ENCODE measurements at places on chromosomes 16 and 17. TPM values are rescaled to one million over a fixed set of nuclear protein-coding genes. Genes with fewer than 3 reads are reported as not detected.
A peak's percentile ranks its signal among the peaks of the same experiment; 100 is the strongest.

DNA sequence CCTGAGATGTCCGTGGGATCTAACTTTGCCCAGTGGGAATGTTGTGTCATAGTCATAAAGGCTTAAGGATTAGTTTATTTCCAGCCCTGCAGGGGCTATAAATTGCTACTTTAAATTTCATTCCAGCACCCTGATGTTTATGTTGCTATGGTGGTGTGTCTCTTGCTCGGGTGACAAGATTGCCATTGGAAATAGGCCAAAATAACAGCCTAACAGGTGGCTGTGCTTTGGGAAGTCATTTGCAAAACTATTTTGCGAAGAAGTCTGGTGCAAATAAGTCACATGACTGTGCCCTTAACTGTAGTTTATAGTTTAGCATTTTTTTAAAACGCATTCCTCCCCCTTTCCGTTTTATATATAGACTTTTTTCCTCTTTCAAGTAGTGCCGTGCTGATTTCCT lies 23.1 kb downstream of the PITPNC1 start:
- peak; percentile 25 for DNase-seq

DNA sequence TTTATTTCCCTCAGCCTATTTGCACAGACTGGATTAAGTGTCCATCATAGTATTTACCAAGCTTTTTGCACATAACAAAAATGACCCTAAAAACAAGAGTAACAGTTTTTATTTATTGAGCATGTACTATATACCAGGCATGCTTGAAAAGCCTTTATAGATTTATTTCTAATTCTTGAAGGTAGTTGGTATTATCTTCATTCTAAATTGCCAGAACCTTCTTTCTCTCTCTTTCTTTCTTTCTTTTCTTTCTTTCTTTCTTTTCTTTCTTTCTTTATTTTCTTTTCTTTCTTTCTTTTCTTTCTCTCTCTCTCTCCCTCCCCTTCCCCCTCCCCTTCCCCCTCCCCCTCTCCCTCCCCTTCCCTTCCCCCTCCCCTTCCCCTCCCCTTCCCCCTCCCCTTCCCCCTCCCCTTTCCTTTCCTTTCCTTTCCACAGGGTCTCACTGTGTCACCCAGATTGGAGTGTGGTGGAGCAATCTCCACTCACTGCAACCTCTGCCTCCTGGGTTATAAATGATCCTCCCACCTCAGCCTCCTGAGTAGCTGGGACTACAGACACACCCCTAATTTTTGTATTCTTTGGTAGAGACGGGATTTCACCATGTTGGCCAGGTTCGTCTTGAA lies 310.9 kb upstream of the RBFOX1 start:
- no peak for DNase-seq

- DNase-seq, result no peak
These were observed 224.1 kb upstream of the TBX2 start for GRCh38 chr17:61175298-61176142.

- DNase-seq, result no peak
These were observed 91.3 kb downstream of the TBC1D16 start for GRCh38 chr17:79944251-79944812.

DNA sequence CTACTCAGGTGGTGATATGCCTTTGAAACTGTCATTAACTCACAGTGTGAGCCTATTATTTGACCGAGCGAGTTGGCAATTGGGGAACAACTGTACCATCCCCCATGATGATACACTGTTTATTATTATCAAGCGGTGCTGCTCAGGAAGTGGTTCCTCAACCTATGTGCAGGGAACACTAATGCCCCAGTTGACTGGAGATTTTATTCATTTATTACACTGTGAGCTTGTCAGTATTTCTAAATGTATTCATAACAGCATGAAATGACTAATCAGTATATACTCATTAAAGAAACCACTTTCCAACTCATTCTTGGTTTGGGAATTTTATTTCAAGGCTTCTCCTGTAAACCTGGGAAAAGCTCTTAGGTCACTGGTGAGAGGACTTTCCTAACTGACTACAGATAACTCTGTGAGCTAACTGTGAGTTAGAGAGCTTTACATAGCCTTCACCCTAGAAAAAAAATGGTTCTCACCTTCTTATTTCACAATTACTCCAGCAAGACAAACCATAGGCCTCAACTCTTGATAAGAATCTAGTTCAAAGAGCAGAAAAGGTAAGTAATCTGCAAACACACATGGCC lies 42.4 kb downstream of the NXPH3 start:
- no peak for DNase-seq

DNA sequence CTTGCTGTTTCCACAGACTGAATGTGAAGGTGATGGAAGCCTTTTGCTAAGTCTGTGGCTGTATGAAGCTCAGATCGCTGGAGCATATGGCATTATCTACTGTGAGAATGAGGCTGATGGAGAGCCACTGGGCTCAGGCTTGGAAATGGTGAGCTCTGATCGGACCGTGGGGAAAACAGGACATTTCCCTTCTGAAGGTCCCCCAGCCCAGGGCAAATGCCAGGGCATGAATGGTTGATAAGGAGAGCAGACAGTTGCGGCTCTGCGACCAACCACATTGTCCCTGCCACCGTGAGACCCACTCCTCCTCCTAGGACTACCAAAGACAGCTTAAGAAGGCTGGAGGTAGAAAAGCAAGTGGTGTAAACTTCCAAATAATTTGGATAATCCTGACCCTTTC lies 4.7 kb upstream of the CUEDC1 start:
- no peak for DNase-seq

DNA sequence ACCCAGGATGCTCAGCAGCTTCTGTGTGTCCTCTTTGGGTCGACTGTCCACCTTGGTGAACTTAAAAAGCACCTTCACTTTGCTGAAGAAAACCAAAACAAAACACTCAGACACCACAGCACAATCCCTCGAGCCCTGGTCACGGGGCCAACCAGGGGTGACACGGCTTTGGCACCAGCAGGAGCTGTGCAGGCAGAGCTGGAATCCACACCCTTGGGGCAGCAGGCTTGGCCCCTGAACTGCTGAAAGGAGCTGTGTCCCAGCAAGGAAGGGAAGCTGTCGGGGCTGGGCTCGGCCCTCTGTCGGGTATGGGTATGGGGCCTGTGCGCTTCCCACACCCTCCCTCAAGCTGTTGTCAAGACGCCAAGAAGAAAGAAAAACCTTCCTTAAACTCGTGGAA lies 7.6 kb upstream of the PLD6 start:
- no peak for DNase-seq

- peak; percentile 29 for DNase-seq
These were observed 5.8 kb upstream of the RSL1D1 start for GRCh38 chr16:11857161-11857560.

DNA sequence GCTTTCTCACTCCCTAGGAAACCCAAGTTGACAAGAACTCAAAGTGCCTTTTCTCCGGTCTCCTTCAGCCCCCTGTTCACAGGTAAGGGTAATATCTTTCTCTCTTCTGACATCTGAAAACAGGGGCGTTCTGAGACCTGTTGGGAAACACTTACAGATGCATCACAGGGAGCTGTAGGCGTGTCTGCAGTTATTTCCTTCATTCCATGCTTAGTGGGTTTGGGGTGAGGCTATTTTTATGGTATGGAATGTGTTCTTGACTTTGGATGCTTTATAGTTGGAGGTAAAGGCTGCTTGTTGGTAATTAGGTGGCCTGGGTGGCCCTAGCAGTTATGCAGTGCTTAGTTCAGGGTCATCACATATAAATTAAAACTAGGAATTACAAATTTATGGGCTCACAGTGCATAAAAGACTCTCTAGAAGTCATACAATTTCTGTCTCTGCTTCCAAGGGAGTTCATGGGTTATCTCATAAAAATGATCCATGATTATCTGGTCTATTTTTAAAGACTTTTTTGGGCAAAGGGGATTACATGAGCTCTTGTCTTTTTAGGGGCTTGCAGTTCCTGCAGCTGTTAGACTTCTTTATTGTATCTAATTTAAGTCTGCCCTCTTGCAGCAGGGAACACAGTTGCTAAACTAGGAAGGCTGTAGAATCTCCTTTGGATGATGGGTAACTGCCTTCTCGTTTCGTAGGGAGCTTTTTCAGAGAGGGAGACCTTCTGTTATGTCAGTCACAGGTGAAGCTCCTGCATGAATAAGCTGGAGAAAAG lies 10.2 kb downstream of the SOCS7 start:
- DNase-seq, result no peak

DNA sequence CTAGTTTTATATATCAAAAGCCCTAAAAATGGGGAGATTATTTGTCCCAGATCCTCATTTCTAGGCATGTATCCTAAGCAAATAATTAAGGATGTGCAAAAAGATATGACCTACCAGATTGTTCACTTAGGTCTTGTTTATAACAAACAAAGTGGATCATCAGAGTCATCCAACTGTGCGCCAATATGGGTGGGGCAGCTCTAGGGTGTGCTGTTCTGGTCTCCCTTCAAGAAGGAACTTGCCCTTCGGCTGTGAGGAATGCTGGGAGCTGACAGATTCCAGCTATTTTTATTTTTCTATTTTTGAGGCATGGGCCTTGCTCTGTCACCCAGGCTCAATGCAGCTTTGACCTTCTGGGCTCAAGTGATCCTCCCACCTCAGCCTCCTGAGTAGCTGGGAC lies 13.8 kb downstream of the CHP2 start:
- DNase-seq, result no peak

- DNase-seq, result no peak
These were observed 1.8 kb upstream of the CBFA2T3 start for GRCh38 chr16:88978608-88979346.

GRCh38 chr17:49015179-49015923 lies 18.2 kb downstream of the IGF2BP1 start:
- DNase-seq, result no peak

GRCh38 chr16:56094231-56094630 lies 97.1 kb upstream of the GNAO1 start:
- no peak for DNase-seq

DNA sequence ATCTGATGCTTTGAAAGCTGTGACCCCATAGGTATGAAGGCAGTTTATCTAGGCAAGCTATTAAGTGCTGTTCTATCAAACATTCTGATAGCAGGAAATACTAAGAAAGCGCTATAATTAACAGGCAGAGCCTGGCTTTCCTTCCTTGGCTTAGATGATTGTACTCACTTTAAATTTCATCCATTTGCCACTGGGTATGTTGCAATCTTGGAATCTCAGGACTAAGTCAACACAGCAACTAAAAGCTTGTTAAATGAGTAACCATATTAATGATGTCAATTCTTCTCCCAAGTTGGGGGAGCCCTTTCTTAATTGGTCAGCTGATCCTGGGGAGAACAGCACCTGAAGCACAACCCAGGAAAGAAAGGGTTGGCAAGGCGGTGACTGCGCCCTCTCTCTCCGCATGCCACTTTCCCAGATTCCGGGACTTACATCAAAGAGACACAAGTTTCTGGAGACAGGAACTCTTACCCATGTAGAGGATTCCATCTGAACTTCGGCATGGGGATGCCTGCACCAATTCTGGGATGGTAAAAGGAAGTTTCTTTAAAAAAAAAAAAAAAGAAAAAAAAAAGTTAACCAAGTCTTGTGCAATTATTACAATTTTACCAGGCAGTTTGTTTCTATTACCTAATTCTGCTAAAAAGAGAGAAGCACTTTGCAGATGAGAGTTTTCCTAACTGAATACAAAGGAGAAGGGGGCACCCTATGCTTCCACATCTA lies 54.4 kb upstream of the ICAM2 start:
- DNase-seq, result no peak

DNA sequence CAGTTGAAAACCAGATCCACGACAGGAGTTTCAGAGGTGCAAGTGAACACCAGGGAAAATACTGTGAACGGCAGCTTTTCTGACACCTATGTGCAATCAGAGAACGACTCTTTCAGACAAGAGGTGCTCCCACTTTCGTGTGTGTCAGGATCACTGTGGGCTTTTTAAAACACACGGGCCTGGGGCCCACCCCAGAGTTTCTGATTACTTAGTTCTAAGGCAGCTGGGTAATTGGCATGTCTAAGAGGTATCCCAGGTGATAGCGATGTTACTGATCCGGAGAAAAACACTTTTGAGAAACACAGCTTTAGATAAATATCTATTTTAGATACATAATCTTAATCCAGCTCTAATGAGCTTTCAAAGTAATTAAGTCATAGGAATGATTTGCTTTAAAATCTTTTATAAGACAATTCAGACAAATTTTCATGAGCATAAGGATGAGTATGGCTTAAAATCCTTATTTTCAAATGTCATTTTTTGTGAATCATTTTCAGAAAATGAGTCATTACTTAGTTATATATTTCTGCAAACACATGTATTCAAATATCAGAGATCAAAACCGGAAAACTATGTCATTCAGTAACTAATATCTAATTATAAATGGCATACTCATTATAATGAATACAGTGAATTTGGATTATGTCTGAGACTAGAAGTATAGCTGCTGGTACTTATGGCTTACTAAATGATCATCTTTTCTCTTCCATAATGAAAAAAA lies 217.9 kb upstream of the PSMD7 start:
- no peak for DNase-seq

GRCh38 chr16:89121691-89122321 lies 28.2 kb downstream of the ACSF3 start:
- DNase-seq, result no peak

GRCh38 chr16:12339686-12340085 lies 363.2 kb downstream of the SNX29 start:
- peak; percentile 58 for DNase-seq

DNA sequence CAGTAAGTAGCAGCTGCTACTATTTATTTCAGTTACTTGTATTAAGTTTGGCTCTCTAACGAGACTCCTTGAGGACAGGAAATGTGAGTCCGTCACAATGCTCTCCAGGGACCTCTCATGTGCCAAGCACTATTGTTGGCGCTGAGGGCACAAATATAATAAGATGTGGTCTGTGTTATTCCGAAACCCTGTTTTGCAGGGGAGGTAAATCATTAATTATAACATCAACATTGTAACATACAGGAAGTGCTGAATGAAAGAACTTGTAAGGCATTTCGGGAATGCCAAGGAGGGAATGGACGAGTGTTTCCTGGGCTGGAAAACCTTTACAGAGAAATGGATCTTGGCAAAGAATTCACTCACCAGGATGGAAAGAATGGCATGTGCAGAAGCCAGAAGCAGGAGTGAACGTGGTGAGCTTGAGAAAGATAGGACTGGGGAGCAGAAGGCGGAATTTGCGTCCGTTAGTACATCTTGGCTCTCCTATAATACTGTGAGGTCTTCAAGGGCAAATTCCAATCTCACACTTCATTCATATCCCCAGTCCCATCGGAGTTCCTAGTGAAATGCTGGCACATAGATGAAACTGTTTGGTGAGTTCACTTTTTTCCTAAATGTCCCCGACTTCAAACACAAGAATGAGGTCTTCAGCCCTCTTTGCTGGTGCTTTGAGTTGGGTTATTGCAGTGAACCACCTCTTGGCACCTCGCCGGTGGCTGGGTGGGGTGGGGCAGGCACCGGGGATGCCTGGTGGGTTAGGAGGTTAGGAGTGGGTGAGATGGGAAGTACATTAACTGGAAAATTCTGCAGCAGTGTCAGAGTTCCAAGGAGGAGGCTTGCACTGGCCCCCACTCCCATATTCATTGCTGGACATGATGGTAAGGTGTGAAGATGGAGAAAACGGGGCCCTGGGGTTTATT lies 11.5 kb downstream of the TAC4 start:
- DNase-seq, result no peak

The XAF1 gene
- total RNA-seq, result 28.1 TPM

The DNAH17 gene
- 0.12 TPM for total RNA-seq

The CEP112 gene
- 3.1 TPM for total RNA-seq

The TBC1D3H gene
- total RNA-seq, result not detected

The MYH8 gene
- total RNA-seq, result not detected

The SMTNL2 gene
- not detected for total RNA-seq

The NPIPB9 gene
- total RNA-seq, result not detected

The STX1B gene
- total RNA-seq, result 0.60 TPM

The SOX9 gene
- 9.0 TPM for total RNA-seq

The IGF2BP1 gene
- total RNA-seq, result 4.0 TPM

The NTHL1 gene
- total RNA-seq, result 24.8 TPM

Measured in RPMI7951 (cell line).